ENCODE measurements at places on chromosomes 2 and 18. TPM values are rescaled to one million over a fixed set of nuclear protein-coding genes. Genes with fewer than 3 reads are reported as not detected.

DNA sequence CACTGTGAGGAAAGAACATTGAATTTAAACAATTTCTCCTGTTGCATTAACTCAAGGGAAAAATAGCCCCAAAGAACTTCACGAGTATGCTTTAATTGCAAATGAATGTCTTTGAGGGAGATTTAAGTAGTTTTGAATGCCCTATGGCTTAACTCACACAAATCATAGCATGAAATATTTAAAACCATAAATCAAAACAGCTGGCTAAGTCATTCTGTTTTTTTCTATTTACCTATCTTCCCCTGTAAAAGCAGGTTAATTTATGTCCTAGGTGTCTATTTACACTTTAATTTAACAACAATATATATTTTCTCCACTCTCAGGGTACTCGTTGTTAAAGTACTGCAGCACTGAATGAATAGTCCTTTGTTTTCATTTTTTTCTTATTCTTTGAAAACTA is 118.8 kb upstream of the PIEZO2 start:
- DNase-seq, result no peak

DNA sequence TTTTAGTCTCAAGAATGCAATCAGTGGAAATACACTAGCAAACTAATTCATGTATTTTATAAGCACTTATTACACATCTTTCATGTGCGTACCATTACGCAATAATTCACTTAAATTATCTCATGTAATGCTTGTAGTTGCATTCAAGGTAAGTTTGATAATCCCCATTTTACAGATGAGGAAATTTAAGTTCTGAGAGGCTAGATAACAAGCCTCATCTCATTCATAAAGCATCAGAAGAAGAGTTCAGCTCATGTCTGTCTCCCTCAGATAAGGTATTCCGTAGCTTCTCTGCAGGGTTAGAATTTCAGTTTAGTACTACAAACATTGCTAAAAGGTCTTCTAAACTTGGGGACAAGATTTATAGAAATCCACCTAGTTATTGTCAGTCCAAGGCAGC is 47.8 kb downstream of the HNMT start:
- DNase-seq, result no peak

- no peak for DNase-seq
Observed at GRCh38 chr2:147425437-147426029, 419.3 kb upstream of the ACVR2A start.

- no peak for DNase-seq
Observed at GRCh38 chr2:100692381-100692780, 127.6 kb upstream of the NPAS2 start.

DNA sequence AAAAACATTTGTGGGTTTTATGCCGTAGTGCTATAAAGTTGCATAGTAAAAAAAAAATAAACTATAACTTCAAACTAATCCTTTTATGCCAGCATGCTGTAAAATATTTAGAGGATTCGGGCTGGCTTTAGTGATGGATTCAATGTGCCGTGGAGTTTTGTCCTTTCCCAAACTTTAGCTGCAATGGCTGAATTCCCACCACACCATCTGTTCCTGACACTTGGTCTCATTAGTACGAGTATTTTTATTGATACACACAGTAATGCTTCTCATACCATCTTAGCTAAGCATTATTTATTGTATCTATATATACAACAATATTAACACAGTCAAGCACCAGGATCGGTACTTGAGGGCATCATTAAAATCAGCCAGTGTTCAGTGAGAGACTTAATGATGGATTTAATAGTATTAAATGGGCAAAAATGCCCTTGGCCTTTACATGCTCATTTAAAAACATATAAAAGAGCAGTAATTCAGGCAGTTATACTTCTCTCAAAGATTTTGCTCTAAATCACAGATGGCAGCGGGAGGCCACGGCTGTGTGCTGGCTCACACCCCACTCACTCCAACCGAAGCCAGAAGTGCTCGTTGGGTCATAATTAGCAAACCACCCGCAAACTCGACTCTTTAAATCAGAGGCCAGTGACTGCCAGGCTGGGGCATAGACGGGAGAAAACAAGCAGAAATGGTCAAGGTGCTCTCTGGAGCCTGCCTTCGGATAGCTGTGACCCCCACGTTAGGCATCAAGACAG is 297.0 kb upstream of the REV1 start:
- DNase-seq, result no peak

GRCh38 chr2:27379836-27380625 is 503 bp downstream of the ZNF513 start:
- DNase-seq, result peak; percentile 73

DNA sequence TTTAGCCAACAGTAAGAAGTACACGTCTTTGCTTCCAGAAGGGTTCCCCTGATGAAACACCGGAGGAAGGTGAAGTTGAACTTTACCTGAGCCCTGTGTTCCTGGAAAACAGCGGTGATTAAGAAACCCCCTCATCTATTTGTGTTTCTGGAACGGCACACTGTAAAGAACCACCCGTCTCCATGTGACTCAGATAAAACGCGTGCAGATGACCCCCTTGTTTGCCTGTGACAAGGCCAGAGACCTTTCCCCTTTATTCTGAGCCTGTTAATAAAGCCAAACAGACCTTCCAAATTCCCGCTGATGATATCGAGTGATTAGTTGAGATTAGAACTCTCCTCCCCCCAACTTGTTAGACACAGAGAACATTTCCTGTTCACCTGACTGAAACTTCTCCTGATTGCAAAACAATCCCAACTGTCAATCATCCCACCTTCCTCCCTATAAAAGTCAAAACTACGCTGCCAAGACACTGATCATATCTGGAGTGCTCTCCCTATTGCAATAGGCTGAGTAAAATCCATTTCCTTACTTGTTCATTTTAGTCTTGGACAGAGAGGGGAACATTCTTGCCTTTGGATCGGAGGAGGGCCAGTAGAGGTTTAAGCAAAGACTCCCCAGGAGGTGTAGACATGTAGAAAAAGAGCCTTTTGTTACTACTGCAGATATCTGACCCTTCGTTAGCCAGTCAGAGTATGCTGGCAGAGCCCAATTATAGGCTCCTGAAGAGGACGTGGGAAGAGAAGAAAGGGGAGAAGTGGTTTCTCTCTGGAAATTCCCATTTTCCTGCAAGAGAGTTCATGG is 914 bp upstream of the IWS1 start:
- DNase-seq, result no peak

DNA sequence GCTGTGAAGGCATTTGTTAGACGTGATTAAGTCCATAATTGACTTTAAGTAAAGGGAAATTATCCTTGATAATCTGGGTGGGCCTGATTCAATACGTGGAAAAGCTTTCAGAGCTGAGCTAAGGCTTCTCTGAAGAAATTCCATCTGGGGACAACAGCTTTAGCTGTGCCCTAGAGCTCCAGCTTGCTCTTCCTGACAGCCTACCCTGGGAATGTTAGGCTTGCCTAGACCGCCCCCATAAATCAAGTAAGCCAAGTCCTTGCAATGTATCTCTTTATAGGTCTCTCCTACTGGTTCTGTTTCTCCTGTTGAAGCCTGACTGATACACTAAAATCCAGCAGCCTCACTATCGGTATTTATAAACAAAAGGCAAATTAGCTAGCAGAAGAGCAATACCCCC is 160.0 kb downstream of the STK39 start:
- DNase-seq, result no peak

- DNase-seq, result no peak
Observed at GRCh38 chr2:19409046-19409445, 50.6 kb upstream of the OSR1 start.

DNA sequence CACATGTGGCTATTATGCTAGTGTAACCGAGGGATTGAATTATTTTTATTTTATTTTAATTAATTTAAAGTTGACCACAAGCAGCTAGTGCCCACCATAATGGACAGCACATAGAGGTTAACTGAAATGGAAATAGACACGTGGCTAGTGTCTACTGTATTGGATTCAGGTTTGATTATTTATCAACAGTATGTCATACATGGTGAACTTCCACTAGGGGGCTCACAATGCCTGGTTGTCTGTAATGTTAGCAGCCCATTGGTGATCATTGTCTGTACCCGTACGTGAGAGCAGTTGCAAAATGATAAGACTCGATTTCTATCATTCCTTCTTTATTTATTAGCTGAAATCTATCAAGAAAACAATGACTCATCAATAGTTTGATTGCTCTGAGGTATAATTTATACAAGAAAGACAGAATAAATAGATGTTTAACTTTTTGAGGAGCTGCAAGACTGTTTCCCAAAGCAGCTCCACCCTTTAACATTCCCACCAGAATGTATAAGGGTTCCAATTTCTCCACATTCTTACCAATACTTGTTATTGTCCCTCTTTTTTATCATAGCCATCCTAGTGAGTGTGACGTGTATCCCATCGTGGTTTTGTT is 76.5 kb downstream of the CYBRD1 start:
- peak; percentile 34 for DNase-seq

DNA sequence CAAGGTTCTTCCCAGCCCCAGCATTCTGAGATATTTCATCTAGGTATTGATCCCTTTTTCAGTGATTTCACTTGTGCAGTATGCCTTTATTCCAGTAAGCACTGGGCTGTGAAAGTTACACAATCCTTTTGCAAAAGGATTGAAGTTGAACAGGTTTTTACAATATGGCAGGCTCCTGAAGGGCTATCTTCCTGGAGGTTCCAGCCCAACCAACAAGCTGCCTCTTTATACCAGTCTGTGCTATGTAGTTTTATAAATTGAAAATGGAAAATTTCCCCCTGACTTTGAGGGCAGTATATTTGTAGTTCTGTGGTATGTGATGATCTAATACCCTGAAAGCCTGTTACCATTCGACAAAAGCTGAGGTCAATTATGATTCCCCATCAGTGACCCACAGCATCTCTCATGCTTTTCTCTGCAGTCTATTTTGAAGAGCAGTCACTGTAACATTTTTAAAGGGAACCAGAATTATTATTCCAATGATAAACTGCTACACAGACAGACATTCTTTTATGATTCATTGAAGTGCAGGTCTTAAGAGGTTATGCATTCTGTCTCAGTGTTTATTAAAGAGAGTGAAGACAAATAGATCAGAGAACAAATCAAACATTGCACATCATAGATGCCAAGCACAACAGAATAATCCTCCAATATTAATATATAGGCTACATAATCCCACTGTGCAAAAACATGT is 35.2 kb upstream of the STPG4 start:
- no peak for DNase-seq

- DNase-seq, result peak; percentile 24
Observed at GRCh38 chr2:162732946-162733698, 105.4 kb downstream of the KCNH7 start.

GRCh38 chr18:32275221-32275620 is 85.4 kb downstream of the MEP1B start:
- DNase-seq, result no peak

- DNase-seq, result no peak
Observed at GRCh38 chr2:134070281-134070741, 183.6 kb upstream of the MGAT5 start.

DNA sequence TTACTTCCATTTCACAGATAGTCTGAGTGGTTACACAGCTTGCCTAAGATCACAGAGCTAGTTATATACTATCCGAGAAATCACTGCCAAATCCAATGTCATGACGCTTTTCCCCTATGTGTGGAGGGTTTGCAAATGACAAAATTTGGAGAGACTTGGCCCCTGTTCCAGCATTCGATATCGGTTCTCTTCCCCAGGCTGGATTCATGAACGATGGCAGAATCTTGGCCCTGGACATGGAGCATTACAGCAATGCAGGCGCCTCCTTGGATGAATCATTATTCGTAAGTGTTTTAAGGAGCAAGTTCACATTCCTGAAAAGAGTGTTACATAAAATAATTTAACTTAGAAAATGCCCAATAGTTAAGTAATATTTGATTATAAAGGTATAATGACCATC is 55.1 kb downstream of the AOX1 start:
- no peak for DNase-seq

DNA sequence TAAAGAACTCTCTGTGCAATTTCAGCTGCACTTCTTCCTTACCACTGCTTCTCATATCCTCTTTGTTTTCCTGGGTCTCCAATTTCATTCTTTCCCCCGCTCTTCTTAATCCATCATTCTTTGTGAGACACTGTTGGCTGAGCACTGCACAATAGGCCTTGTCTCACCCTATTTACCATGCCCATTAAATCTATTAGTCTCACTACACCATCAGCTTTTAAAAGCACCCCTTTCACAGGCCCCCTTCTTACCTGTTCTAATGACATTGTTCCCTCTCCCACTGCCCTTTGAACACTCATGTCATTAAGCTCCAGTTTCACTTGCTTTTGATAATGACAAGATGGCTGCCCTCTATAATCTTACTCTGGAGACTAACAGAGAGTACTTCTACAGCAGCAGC is 404.1 kb upstream of the ACVR2A start:
- DNase-seq, result no peak

- DNase-seq, result no peak
Observed at GRCh38 chr2:180625006-180625844, 355.2 kb upstream of the UBE2E3 start.

- DNase-seq, result no peak
Observed at GRCh38 chr18:53225567-53226325, 885.7 kb downstream of the DCC start.

GRCh38 chr2:207156451-207157161 is 9.1 kb downstream of the KLF7 start:
- DNase-seq, result no peak

Gene FBXO15
- total RNA-seq, result not detected

Gene LRRFIP1
- total RNA-seq, result 147 TPM

Gene TMEM237
- 3.4 TPM for total RNA-seq

Gene CCDC141
- 8.6 TPM for total RNA-seq

Gene ALPI
- 4.2 TPM for total RNA-seq
